Stimulated activated CD4-positive, alpha-beta T cell treated with anti-CD3 and anti-CD28 coated beads, Interleukin-12 subunit alpha, Interleukin-12 subunit beta, amount 100 ng/mL, for 24 hours (primary cell): ENCODE measurements at places on chromosomes 5 and 9.

- DNase-seq, result peak; percentile 69
Measured at GRCh38 chr5:39209924-39210323, 9.4 kb downstream of the FYB1 start.

DNA sequence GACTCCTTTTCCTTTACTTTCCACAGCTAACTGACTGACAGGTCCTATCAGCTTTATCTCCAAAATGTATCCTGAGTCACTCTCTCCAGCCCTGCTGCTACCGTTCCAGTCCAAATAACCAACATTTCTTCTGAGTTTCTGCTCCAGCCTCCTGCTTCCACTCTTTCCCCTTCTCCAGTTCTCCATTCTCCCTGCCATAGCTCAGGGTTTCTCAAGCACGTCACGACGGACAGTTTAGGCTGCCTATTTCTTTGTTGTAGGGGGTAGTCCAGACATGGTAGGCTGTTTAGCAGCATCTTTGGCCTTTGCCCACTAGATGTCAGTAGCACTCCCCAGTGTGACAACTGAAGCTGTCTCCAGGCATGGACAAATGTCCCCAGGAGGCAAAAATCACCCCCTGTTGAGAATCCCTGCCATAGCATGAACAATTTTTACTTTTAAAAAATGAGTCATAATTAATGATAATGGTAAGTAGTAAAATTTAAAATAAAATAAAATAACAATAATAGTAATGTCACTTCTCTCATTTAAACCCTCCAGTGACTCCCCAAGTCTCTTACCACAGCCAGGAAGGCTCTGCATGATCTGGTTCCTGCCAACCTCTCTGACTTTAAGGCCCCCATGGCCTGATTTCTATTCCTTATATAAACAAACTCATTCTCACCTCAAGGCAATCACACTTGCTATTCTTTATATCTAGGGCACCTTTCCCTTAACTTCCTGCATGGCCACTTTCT lies 105.4 kb upstream of the FER start:
- DNase-seq, result peak; percentile 5

DNA sequence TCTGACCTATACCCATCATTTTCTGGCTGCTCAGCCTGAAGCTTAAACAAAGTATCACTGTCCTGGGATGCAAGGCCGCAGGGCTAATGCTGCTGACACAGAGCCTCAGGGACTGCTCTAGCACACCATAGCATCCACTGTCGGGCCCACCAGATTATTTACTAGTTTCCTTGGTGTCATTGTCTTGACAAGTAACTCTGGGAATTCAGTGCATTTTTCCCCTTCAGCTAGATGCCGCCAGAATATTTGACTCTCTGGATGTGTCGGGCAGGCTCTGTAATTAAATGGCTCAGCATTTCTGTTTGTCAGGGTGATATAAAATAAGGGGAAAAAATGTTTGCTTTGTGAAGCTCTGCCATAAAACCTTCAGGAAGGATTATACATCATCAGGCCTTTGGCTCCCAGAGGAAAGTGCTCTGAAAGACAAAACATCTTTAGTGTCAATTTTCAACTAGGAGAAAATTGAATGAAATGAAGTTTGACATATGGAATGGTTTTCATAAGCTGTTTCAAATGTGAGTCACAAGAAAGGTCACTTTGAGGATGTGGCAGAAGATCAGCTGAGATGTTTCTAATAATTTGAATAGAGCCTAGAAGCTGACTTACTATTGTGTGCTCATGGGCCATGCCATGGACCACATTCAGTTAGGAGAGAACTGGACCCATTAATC lies 350.1 kb downstream of the TMEM232 start:
- no peak for DNase-seq

DNA sequence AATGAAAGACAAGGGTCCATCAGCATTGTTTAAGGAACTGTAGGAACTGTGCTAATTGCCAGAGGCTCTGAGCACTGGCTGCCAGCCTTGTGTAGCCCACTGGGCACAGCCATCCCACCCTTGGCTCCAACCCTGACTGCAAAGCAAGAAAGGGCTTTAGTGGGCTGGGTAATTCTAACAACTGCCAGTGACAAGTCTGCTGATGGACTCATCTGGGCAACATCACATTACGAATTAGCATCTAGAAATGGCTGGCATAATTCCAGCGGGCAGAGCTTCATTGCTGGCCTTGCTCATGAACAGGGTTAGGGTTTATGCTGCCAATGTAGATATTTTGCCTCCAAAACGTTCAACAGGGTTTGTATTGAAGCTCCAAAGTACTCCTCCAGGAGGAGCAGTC lies 326.9 kb downstream of the ARHGEF28 start:
- no peak for DNase-seq

GRCh38 chr9:13800776-13801175 lies 513.2 kb downstream of the NFIB start:
- no peak for DNase-seq

GRCh38 chr5:148333262-148333849 lies 2.0 kb upstream of the SPINK9 start:
- DNase-seq, result no peak

DNA sequence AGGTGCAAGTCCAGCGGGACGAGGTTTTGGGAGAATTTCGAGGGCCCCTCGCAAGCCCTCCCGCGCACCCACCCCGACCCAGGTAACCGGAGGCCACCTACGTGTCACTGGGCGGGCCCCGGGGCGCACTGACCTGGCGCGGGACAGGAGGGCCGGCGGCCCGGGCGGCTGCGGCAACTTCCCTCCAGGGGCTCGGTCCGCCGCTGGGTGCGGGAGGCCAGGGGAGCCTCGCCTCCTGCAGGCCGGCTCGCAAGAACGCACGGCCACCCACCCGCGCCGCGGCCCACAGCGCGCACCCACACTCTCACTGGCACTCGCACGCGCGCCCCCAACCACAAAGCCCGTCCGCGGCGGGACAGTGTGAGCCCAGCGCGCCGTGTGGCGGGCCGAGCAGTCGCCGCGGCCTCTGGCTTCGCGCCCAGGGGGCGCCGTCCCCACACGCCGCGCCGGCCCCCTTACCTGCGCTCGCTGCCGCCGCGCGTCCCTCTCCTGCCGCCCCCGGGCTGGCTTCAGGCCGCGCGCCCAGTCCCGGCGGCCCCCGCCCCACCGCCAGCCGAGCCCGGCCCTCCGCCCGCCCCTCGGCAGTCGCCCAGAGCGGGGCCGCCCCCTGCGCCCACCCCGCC lies 451 bp downstream of the LPAR1 start:
- no peak for DNase-seq

DNA sequence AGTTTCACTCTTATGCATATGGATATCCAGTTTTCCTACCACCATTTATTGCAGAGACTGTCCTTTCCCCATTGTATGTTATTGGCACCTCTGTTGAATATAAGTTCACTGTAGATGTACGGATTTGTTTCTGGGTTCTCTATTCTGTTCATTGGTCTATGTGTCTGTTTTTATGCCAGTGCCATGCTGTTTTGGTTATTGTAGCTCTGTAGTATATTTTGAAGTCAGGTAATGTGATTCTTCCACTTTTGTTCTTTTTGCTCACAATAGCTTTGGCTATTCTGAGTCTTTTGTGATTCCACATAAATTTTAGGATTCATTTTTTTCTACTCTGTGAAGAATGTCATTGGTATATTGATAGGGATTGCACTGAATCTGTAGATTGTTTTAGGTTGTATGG lies 26.1 kb upstream of the CCNB1 start:
- no peak for DNase-seq

DNA sequence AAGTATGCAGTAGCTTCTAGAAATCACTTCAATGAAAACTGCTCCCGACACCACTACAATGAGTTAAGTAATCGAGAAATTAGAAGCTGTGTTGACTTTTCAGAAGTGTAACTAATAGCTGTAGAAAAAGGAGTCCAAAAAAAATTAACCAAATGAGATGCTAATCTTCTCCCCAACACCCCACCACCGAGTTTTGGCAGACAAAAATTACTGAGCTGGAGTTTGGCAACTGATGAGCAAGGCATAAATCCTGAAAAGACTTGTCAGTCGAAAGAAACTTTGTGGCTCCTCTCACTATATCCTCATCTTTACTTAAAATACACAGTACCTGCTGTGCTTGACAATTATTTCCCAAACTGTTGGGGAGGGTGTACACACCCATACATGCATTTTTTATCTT lies 191.9 kb downstream of the EBF1 start:
- DNase-seq, result no peak

- no peak for DNase-seq
Measured at GRCh38 chr9:93161786-93162562, 22.0 kb upstream of the WNK2 start.

GRCh38 chr5:107219993-107220392 lies 450.7 kb downstream of the EFNA5 start:
- DNase-seq, result no peak
